Umbilical cord (tissue), 2 donors: ENCODE measurements at places on chromosomes 5 and 9.

DNA sequence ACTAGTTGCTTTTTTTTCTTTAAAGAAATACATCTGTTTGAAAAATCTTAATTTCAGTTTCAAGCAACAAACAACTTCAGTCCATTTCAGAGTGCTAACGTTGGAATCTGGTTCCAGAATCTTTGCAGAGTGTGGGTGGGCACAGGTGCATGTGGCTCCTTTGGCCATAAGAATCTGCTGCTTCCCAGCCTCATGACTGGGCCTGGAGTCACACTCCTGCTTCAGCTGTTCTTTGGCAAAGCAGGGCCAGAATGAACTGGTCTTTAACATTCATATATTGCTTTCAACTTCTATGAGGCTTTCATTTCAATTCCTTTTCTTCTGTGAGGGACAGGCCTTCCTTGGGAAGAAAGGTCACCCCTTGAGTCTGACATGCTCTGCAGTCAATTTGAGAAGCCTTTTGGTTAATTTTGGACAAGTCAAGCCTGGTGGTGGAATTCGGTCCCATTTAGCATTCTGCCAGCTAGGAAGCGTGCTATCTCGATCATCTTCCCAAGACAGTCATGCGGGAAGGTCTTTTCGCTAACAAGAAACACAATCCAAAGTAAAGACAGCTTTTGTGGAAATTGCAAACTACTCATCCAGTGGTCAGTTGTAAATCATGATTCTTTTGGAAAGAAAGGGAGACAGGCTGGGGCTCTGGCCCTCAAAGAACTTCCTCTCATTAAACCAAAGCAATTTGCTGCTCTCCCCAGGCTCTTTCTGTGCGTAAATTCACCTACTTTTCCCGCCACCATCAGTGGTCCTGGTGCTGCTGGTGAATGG, 55.2 kb downstream of the SLC1A3 start:
- DNase-seq = no peak

DNA sequence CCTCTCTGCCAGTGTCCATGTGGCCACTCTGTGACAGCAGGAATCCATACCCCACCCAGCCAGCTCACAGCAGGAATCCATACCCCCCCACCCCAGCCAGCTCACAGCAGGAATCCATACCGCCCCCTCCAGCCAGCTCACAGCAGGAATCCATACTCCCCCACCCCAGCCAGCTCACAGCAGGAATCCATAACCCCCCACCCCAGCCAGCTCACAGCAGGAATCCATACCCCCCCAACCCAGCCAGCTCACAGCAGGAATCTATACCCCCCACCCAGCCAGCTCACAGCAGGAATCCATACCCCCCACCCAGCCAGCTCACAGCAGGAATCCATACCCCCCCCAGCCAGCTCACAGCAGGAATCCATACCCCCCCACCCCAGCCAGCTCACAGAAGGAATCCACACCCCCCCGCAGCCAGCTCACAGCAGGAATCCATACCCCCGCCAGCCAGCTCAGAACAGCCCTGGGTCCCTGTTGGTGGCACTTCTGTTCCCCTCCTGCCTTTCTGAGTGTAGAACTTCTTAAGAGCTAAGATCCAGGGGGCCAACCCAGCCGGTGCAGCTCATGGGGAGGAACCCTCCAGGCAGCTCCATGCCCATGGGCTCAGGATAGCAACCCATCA, 8.4 kb upstream of the RXRA start:
- DNase-seq = no peak

DNA sequence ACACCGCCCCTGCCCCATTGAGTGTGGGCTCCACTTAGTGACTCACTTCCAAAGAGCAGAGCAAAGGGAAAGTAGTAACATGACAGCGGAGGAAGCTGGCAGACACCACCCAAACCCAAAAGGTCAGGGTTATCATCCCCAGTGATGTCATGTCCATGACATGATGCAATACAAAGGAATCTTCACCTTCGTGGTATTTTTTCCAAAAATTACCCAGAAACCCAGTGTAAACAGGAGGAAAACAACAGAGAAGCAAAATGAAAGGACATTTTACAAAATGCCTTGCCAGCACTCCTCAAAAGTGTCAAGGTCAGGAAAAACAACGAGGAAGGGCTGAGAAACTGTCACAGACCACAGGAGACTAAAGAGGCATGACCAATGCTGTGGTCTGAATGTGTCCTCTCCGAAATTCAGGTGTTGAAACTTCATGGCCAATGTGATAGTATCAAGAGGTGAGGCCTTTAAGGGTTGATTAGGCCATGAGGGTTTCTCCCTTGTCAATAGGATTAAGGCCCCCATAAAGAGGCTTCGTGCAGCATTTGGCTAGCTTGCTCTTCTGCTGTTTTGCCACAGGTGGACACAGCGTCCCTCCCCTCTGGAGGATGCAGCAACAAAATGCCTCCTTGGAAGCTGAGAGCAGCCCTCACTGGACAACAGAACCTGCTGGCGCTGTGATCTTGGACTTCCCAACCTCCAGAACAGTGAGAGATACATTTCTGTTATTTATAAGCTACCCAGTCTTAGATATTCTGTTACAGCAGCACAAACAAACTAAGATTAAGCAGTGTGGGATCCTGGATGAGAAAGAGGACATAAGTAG, 30.5 kb upstream of the MED10 start:
- DNase-seq = no peak

- peak; percentile 31 for DNase-seq
These were observed 21.5 kb upstream of the WWC1 start for GRCh38 chr5:168269937-168270330.
